ENCODE measurements at places on chromosomes 1 and 21.

DNA sequence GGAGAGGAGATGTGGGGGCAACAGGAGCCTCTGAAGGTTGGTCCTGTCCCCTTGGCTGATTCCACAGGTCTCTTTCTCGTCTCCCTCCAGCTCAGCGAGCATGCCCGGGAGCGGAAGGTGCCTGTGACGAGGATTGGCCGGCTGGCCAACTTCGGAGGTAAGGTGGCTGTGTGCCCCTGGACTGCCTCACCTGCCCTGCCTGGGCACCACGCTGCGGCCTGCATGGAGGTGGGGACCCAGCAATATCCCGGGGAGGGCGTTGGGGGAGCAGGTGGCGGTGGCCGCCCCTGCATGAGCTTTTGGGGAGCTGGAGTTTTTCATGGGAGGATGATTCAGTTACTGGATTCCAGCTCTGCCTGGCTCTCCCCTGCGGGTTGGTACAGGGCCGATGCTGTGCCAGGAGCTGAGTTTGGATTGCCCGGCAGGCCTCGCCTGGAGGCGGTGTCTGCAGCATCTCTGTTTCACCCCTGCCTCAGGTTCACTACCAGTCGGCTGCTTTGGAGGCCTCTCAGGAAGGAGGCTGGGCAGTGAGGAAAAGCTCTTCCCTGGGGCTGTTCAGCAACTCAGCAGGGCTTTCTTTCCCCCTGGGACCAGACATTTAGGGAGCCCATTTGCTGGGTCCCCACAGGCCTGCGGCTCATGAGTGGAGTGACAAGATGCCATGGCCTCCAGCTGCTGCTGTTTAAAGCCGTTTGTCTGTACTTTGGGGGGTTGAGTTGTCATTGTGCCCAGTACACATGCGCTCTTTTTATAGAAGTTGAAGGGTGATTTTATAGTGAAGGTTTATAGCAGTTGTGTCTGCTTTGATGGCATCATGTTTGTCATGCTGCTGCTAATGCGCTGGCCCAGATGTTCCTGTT, 25.7 kb downstream of the COQ8A start:
- DNase-seq = no peak

DNA sequence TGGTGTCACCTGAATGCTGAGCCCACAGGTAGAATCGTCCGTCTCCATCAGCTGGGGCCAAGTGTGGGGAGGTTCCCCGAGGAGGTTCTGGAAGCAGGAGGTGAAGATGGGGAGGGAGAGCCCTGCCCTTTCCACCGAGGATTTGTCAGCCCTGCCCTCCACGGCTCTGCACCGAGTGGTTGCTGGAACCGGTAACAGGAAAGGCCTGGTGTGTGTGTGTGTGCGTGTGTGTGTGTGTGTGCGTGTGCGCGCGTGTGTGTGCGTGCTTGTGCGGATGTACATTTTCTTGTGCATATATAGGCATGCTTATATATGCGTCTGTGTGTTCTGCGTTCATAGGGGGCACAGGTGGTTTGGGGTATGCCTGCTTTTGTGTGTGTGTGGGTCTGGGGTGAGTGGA, 3.5 kb downstream of the NBL1 start:
- DNase-seq = no peak

- DNase-seq = no peak
Observed at GRCh38 chr1:35589516-35590427, 16.7 kb downstream of the TFAP2E start.

DNA sequence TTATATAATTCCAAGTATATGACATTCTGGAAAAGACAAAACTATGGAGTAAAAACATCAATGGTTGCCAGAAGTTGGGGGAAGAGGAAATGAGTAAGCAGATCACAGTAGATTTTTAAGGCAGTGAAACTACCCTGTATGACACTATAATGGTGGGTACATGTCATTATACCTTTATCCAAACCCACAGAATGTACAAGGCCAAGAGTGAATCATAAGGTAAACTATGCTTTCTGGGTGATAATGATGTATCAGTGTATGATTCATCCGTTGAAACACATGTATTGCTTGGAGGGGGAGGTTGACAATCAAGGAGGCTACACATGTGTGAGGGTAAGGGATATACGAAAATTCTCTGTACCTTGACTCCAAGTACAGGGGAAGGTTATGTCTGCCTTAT, 862.7 kb downstream of the PLA2G4A start:
- DNase-seq = no peak
